ENCODE measurements at places on chromosomes 6 and 20. TPM values are rescaled to one million over a fixed set of nuclear protein-coding genes. Genes with fewer than 3 reads are reported as not detected.

The PCK1 gene
- polyA plus RNA-seq: 0.22 TPM

The SIRPB1 gene
- 25.2 TPM for polyA plus RNA-seq

The SCUBE3 gene
- 0.02 TPM for polyA plus RNA-seq

The TSHZ2 gene
- polyA plus RNA-seq: 1.9 TPM

The POM121L2 gene
- not detected for polyA plus RNA-seq

The GABRR1 gene
- not detected for polyA plus RNA-seq

The RAB32 gene
- polyA plus RNA-seq: 21.3 TPM

The CALHM5 gene
- 0.69 TPM for polyA plus RNA-seq

The CST5 gene
- polyA plus RNA-seq: 0.65 TPM

The TCP11 gene
- 0.16 TPM for polyA plus RNA-seq

DNA sequence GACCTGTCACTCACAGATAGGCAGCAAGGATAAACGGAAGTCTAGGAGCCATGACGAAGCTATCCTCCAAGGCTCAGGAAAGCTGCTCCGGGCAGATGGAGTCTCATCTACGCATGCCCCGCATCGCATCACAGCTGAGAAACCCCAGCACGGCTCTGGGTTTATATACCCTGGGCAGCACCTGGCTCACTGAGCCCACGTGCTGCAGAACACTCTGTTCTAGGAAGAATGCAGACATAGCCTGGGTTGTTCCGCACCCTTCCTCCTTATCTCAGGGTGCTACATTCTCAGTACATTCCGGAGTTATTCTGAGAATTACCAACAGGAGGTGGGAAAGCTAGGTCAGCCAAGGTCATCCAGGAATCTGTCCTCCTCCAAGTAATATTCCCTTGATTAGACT lies 260.4 kb downstream of the CBLN4 start:
- H3K4me3 ChIP-seq: no peak overlapping the region
- H3K36me3 ChIP-seq: no peaks in the 10 kb centered on the region
- H3K27ac ChIP-seq: no peak overlapping the region
- H3K4me1 ChIP-seq: no peaks in the 10 kb centered on the region
- no peak for DNase-seq

GRCh38 chr6:136726837-136727557 lies 65.3 kb downstream of the MAP3K5 start:
- no peaks in the 10 kb centered on the region for H3K27me3 ChIP-seq
- H3K36me3 ChIP-seq: no peaks in the 10 kb centered on the region
- H3K4me1 ChIP-seq: peaks cover 7% of the 10 kb centered on the region
- H3K4me3 ChIP-seq: no peak overlapping the region
- H3K27ac ChIP-seq: no peak overlapping the region

DNA sequence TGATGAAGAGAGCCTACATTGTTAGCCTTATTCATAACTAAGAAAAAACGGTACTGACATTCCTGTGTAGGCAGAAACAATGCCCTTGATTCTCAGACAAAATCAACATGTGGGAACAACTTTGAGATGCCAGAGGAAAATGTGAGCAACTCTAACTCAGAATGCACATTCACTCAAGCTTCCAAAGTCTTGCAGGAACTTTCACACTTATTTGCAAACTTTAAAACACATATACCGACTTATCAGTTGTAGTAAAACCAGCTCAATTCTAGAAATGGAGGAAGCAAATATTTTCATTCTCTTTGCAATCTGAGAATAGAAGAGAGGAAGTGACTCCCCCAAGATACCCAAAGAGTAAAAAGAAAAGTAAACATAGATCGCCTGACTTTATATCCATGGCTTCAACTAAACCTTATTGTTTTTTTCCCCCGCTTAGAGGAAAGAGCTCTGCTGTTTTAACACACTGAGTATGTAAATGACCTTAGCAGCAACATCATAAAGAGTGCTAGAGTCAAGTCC lies 117.6 kb downstream of the EPB41L2 start:
- H3K27ac ChIP-seq: peak overlapping the region; percentile 53
- no peak for DNase-seq
- peaks cover 5% of the 10 kb centered on the region for H3K36me3 ChIP-seq
- no peak overlapping the region for H3K4me3 ChIP-seq
- H3K4me1 ChIP-seq: peaks cover 9% of the 10 kb centered on the region
- H3K27me3 ChIP-seq: no peaks in the 10 kb centered on the region

DNA sequence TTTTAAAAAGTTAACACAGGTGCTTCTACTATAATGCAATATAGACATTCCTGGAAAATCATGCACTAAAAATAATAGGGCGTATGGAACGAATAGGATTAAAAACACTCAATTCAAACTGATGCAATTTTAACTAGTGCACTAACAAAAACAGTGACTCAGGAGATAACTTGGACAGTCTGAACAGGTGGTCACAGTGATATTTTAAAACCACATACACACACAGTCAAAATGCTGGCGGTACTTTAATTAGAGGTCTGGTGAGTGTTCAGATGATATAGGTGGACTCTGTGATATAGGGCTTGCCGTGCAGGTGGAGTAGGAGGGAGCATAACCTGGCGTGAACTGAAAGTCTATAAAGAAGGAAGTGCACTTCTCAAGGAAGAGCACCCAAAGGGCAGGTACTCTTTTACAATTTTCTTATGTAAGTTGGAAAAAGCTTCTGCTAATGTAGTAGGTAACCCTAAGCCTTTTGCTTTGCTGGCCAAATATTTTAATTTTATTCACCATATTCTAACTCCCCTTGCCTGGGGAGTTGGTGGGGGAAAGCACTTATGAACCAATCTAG lies 41.9 kb upstream of the PLN start:
- H3K27me3 ChIP-seq: no peaks in the 10 kb centered on the region
- H3K27ac ChIP-seq: peak overlapping the region; percentile 83

DNA sequence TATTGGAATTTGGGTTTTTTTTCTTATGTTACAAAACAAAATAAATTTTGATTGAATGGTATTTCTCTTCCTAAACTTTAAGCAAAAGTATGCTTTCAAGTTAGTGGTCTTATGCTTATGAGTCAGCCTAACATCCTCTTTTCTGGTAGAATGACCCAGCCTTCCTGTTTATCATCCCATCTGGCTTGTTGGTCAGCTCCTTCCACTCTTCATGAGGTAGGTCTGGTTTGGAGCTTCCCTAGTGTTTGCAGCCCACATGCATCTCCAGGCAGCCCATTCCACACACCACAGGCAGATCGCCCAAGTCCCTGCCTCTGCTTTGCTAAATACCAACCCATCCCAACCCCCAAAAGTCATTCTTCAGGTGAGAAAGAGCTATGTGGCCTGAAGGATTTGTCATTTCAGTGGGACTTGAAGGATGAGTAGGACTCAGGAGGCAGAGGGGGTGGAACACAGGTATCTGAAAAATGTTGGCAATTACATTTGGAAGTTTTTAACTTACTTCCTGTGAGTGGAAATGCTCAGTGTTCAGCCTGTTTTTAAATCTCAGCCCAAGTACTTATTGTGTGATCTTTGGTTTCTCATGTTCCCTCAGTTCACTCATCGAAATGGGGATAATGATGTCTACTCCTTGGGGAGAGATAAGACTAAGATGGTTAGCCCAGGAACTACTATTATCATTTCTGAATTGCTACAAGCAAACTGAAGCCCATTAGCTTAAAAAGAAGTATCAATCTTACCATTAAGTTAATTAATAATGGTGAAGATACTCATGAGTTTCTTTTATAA lies 294.0 kb downstream of the ADGB start:
- no peaks in the 10 kb centered on the region for H3K4me1 ChIP-seq
- H3K4me3 ChIP-seq: no peak overlapping the region
- no peaks in the 10 kb centered on the region for H3K27me3 ChIP-seq
- H3K27ac ChIP-seq: no peak overlapping the region
- no peak for DNase-seq

DNA sequence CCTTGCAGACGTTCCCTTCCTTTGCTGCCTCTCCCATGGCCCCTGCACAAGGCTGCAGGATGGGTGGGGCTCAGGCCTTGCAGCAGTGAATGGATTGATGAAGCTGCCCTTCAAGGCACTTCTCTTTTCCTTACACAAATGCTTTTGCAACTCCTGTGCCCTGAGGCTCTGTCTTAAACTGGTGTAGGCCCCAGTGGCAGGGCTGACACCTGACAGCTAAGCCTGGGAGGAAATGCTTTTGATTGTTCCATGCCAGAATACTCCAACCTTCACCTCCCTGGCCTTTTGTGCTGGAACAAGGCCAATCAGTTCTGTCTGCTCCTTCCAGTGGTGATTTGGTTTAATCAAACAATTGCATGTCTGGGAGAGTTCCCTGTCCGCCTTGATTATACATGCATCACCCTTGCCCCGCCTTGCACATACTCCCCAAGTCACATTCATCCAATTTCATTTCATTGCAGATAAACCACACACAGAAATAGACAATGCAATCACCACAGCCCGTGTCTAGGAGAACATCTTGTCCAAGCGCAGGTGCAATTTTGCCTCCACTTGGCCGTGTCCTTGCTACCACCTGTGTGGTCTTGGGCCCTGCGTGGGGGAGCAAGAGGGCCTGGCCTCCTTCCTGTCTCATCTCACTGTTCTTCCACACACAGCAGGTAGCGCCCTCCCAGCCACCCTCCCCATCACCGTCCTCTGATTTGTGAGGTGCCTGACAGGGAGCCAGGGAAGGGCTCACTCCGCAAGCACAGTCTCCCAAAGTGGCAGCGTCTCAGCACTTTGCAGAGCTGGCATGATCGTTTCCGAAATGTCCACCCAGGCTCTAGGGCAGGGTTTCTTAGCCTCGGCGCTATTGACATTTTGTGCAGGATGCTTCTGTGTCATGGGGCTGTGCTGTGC lies 120.4 kb downstream of the CDH26 start:
- H3K36me3 ChIP-seq: no peaks in the 10 kb centered on the region
- no peak overlapping the region for H3K4me3 ChIP-seq
- no peaks in the 10 kb centered on the region for H3K27me3 ChIP-seq

DNA sequence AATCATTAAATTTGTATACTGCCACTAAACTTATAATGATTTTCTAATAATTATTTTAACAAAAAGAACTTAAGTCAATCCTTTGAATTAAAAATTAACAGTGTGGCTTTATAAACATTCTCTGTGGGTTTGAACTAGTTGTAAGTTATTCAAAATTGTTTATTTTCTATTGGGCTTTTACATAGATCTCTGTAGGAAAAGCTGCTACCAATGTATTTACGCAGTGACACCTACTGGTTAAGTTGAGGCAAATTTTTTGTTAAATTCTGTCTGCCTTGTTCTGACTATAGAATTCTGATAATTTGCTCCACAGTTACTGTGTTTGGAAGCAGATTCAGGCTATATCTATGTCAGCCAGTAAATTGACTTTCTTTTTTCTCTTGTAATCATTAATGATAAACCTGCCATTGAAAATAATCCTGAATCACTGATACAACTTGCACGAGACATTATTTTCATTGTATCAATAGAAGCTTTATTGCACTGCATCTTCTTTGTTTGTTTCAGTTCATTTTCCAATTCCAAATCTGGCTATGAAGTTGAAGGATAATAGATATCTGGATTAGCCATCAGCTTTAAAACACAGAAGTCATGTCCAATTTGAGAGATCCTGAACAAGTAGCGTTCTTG lies 66.0 kb upstream of the UTRN start:
- H3K4me1 ChIP-seq: peaks cover 5% of the 10 kb centered on the region
- no peaks in the 10 kb centered on the region for H3K27me3 ChIP-seq
- H3K4me3 ChIP-seq: no peak overlapping the region
- H3K36me3 ChIP-seq: no peaks in the 10 kb centered on the region
- no peak overlapping the region for H3K27ac ChIP-seq
- no peak for DNase-seq

DNA sequence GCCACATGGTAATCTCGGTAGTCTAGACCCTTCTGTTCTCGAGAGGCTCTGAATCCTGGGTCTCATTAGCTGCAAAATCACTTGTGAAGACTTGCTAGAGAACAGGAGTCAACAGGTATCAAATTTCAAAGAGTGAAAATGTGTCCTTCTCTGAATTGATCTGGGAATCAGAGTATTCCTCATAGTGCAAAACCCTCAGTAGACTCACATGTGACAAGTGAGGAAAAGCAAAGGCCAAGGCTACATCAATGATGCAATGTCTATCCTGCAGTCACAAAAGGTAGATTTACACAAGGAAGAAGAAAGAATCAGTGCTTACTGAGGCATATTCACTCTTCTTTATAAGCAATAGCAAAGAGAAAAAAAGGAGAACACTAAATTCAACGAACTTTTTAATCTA lies 1220.0 kb upstream of the GJE1 start:
- H3K27ac ChIP-seq: no peak overlapping the region
- H3K4me3 ChIP-seq: no peak overlapping the region
- H3K36me3 ChIP-seq: no peaks in the 10 kb centered on the region
- DNase-seq: no peak

DNA sequence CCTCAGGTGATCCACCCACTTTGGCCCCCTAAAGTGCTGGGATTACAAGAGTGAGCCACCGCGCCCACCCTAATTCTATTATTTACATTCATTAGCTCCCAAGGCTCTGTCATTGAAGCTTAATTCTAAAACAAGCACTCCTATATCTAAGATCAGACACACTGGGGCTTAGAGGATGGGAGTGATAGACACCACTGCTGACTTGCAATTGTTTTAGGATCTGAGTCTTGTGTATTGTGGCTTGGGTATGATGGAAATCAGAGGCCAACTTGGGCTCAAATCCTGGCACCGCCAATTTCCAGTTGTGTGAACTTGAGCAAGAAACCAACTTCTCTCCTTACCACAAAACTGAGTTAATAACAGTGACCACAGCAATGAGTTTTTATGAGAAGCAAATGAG lies 34.7 kb downstream of the MTRES1 start:
- peaks cover 3% of the 10 kb centered on the region for H3K4me1 ChIP-seq
- no peak overlapping the region for H3K4me3 ChIP-seq
- no peaks in the 10 kb centered on the region for H3K36me3 ChIP-seq

GRCh38 chr6:169806701-169807100 lies 55.3 kb downstream of the ERMARD start:
- no peak overlapping the region for H3K4me3 ChIP-seq
- H3K27ac ChIP-seq: no peak overlapping the region
- no peaks in the 10 kb centered on the region for H3K4me1 ChIP-seq
- DNase-seq: no peak
- no peaks in the 10 kb centered on the region for H3K36me3 ChIP-seq

DNA sequence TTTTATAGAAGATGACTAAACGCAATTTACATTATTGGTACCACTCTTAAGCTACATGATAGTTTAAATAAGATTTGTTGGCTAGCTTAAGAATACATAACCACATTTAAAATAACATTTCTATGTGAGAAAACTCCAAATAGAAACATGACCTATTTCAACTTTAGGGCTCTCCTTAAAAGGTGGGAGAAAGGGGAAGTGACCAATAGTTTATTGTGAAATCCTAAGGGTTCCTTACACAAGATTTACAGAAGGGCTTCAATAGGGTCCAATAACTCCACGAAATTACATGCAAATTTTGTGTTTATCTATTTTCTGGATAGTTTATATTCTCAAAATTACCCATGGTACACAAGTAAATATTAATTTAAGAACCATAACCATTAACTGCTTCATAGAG lies 91.6 kb upstream of the DST start:
- H3K27me3 ChIP-seq: no peaks in the 10 kb centered on the region
- DNase-seq: no peak
- H3K4me3 ChIP-seq: no peak overlapping the region
- no peaks in the 10 kb centered on the region for H3K4me1 ChIP-seq
- H3K27ac ChIP-seq: no peak overlapping the region

- no peaks in the 10 kb centered on the region for H3K27me3 ChIP-seq
- no peak for DNase-seq
- H3K36me3 ChIP-seq: peaks cover 12% of the 10 kb centered on the region
- peaks cover 8% of the 10 kb centered on the region for H3K4me1 ChIP-seq
These were observed 100.2 kb downstream of the PREP start for GRCh38 chr6:105302617-105303128.
